ENCODE measurements at places on chromosomes 1 and 21. TPM values are rescaled to one million over a fixed set of nuclear protein-coding genes. Genes with fewer than 3 reads are reported as not detected.

DAB1 gene
- not detected for total RNA-seq

FAAH gene
- total RNA-seq = 26.6 TPM

GOLT1A gene
- total RNA-seq = not detected

ANXA9 gene
- total RNA-seq = 55.1 TPM

TCHHL1 gene
- not detected for total RNA-seq

PLPPR4 gene
- total RNA-seq = 1.8 TPM
